Astrocyte (in vitro differentiated cells and primary cell): ENCODE measurements at places on chromosomes 7 and 10.

- DNase-seq: no peak
These were observed 1.3 kb upstream of the TM9SF3 start for GRCh38 chr10:96588060-96588554.

DNA sequence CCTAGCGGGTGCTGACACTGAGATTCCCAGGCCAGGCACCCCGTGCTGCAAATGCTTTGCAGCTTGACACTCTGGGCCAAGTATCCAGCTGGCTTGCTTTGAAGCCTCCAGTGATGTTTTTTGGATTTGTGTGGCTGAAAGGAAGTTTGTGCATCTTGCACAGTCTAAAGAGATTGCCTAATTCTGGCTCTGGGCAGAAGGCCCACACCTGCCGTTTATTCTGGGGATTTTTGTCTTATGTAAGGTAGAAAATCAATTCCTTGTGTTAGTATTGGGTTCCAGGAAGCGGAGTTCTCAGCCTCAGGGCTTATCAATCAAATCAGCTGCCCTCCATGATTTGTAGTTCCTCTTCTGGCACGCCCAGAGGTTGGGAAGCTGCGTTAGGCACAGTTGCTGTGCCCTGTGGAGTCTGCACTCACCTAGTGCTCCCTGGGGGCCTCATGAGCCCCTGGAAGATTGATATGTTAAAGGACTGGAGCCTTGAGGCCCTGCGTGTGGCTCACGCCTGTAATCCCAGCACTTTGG, 8.4 kb upstream of the PURB start:
- no peak for DNase-seq

DNA sequence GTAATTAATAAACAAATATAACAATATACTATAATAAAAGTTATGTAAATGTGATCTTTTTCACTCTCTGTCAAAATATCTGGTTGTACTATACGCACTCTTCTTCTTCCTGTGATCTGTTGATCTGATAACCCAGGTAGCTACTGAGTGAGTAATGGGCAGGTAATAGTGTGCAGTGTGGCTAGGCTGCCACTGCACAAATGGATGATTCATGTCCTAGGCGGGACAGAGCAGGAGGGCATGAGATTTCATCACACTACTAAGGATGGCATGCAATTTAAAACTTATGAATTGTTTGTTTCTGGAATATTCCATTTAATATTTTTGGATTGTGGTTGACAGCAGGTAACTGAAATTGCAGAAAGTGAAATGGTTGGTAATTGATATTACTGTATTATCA, 44.5 kb downstream of the TAS2R16 start:
- no peak for DNase-seq

DNA sequence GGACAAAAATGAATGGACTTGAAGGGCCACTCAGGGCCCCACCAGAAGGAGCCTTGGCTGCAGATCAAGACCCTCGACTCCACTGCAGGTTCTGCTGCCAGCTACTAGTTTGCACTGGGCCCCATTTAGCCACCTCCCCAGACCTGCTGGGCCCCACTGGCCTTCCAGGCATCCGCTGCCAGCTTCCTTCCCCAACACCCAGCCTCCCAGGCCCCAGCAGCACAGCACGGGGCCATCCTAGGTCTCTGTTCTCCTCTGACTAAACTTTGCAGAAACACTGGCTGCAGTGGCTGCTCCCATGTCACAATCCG, 277.4 kb upstream of the KLF14 start:
- DNase-seq: no peak

DNA sequence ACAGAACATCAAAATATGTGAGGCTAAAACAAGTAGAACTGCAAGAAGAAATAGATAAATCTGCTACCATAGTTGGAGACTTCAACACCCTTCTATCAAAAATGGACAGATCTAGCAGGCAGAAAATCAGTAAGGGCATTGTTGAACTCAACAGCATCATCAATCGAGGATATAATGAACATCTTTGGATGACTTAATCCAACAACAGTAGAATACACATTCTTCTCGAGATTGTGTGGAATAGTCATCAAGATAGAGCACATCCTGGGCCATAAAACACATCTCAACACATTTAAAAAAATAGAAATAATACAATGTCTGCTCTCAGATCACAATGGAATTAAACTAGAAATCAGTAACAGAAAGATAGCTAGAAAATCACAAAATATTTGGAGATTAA, 9.9 kb downstream of the IGFBP1 start:
- no peak for DNase-seq

- DNase-seq: no peak
These were observed 517.6 kb downstream of the KCNMA1 start for GRCh38 chr10:77120012-77120411.

DNA sequence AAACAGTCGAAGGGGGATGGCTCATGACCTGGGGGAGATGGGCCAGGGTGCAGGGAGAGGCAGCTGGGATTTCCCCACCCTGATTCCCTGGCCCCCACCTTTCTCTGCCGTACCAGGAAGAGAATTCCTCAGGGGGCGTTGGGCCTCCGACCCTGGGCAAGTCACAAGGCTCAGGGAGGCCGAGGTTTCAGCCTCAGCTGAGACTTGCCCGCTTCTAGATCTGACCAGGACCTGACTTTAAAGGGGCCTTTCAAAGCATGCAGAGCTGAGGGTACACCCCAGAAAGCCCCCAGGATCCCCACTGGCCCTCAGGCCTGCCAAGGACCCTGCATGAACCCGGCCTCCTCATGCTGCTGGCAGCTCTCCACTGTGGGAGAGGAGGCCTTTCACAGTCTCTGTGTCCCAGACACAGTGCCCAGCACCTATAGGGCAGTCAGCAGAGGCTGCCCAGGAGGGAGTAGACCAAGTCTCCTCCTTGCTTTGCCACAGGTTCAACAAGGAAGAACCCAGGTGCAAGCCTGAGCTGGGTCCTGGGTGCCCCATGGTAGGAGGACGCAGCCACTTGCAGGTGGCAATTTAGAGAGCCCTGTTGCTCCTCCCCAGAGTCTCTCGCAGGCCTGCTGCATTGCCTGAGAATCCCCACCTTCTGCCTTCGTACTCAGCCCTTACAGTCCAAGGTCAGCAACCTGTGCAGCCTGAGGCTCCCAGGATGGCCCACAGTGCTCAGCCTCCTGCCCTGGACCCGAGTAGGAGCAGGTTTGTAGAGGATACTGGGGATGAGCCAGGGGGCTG, 89.3 kb downstream of the CHST15 start:
- no peak for DNase-seq
